Urothelium cell line (cell line): ENCODE measurements at places on chromosomes 11 and 22.

GRCh38 chr22:44986926-44987325 lies 22.9 kb downstream of the PHF21B start:
- no peak for DNase-seq

GRCh38 chr22:39409516-39410029 lies 10.0 kb downstream of the TAB1 start:
- DNase-seq: no peak

DNA sequence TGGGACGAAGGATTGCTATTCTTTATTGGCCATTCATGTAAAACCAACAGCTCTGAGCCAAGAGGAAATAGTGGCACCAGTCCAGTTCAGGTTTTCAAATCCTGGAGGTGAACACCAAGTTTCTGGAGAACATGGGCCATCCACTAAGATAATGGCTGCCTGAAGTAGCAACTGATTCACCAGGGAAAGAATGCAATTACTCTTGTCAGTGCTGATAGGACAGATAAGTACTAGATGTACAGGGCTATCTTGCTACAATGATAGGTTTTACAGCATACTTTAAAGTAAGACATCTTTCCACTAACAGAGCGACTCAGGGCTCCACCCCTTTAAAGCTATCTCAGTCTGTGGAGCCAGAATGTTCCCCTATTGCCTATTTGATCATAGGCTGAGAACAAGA lies 36.8 kb upstream of the APOA1 start:
- no peak for DNase-seq

DNA sequence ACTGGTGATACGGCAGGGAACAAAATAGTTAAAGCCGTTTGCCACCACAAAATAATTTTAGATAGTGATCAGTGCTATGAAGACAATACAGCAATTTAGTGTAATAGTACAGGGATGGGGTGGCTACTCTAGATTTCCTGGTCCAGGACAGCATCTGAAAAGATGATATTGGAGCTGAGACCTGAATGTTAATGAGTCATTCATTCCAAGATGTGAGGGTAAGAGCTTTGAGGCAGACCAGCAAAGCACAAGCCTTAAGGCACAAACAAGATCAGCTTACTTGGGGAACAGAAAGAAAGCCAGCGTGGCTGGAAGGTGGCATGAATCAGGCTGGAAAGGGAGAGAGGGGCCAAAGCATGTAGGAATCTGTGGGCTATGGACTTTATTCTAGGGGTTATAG lies 132.3 kb downstream of the TRIM44 start:
- DNase-seq: peak; percentile 20
